Activated CD4-positive, alpha-beta T cell treated with anti-CD3 and anti-CD28 coated beads, Interleukin-2, amount 10 ng/mL, durations not matched to agents 7 days and 5 days (primary cell): ENCODE measurements at places on chromosomes 4 and X. TPM values are rescaled to one million over a fixed set of nuclear protein-coding genes. Genes with fewer than 3 reads are reported as not detected.

Gene SUPT20HL2
- not detected for total RNA-seq

Gene SPANXN4
- not detected for total RNA-seq

Gene CSAG1
- total RNA-seq, result not detected

DNA sequence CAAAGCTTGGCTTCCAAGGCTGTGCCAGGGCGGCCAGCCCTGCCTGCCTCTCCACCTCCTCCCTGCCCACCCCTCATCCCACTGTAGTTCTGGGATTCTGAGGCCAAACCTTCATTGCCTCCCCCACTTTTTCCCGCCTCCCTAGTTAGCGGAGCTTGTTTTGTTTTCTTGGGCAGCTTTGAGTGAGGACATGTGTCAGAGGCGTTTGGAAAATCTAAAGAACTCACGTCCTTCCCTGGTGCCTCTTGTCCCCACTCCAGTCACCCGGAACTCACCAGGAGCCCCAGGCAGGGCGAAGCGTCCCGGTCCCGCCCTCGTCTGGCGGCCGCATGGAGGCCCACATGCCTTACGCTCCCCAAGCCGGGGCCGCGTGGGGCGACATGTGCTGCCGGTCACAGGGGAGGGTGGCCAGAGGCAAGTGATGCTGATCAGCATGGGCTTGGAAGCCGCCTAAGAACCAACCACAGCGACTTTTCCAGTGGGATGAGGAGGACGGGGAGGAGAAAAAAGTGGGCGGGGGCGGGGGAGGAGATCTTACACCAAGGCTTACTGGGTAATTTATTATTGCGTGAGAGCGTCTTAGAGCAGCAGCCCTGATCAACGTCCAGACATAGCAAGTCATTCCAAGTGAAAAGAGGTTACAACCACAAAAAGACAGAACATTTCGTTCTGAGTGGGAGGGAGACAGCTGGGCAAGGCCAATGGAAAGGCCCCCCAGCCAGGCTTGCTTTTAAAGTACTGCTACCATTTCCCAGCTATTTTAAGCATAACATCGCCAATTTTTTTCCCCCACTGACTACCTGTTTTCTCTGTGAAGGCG, 48.5 kb downstream of the PRPS1 start:
- peak; percentile 33 for DNase-seq

Gene NLGN3
- 0.98 TPM for total RNA-seq

DNA sequence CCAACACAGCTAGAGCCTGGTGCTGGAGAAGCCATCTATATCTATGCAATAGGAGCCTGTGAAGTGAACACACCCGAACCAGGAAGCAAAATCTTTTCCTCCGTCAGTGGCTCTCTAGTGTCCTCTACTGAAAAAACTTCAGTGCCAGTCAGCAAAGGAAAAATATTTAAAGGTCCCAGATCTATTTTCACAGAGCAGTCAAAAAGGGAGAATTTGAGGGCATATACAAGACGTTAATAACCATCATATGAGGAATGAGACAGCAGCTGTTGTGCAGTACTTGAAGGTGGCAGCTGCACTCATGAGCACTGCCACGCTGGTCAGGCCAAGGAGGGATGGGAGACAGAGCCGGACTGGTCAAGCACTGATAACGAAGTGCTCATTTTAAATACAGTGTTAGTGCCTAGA, 14.4 kb downstream of the MCUB start:
- DNase-seq, result peak; percentile 20

DNA sequence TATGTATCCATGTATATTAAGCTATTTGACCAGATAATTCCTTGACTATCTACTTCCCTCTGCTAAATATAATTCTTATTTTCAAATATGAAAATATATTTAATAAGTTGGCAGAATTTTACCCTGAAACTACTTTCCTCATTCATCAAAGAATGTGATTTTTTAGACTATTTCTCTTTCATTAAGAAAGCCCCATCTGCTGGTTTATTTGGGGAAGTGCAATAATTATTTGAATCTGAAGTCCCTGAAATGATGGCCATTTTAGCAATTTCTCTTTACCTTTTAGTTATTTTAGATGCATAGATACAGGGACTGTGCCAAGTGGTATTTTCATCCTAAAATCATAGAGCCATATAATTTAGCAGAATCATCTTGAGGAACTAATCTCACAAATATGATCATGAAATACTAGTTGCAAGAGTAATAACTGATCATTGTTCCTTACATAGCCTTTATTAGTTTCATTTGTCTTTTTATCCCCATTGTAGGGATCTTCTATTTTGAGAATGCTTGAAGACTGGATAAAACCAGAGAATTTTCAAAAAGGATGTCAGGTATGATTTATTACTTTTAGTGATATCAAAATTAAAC, 39.0 kb downstream of the ENPEP start:
- no peak for DNase-seq

- DNase-seq, result no peak
These were observed 327.6 kb upstream of the MAOA start for GRCh38 chrX:43328358-43328946.

GRCh38 chr4:15413623-15414019, 14.2 kb upstream of the C1QTNF7 start:
- no peak for DNase-seq

GRCh38 chrX:68763481-68763880, 65.3 kb upstream of the EFNB1 start:
- no peak for DNase-seq

DNA sequence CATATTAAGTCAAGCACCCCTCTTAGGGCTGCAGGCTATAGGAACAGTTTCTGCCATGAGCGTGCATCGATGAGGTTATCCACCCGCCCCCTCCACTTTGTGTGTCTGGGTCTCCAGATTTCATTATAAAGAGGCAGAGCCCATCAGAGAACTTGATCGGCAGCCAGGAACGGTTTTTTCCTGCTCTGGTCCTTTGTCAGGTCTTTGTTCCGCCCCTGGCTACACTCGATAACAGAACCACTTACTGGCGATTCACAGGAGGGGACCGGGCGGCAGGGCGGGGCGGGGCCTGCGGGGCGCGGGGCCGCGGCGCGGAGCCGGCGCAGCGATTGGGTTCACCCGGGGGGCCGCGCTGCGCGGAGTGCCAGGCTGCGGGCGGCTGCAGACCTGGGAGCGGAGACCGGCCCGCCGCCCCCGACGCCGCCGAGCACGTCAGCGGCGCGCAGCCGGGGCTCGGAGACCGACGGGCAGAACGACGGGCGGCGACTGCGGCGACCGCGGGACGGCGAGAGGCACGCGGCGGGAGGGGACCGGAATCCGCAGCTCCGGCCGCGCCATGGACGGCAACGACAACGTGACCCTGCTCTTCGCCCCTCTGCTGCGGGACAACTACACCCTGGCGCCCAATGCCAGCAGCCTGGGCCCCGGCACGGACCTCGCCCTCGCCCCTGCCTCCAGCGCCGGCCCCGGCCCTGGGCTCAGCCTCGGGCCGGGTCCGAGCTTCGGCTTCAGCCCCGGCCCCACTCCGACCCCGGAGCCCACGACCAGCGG, at the start of gene SLC10A4:
SLC10A4 (plus strand) TSS at position 338 of the 771 bp plus-strand sequence; CDS start at position 557, 219 bp downstream.
- no peak for DNase-seq

DNA sequence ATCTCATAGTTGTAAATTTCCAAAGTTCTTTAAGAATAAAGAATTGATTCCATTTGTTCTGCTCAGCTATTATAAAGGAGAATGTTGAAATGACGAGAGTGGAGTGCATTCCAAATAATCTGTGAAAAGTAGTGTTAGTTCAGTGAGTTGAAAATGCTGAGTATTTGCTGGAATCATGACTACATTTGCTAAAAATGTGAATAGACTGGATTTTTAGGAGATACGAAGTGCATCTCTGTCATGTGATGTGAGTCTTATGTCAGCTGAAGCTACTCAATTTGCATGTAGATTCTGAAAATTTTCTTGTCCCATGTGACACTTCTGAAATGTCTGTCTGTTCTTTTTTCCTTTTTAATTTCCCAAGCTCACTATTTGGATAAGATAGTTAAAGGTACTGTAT, 206.0 kb downstream of the DCTD start:
- DNase-seq, result no peak

Gene SHISA3
- total RNA-seq, result 0.69 TPM

Gene ANKRD50
- 0.40 TPM for total RNA-seq

DNA sequence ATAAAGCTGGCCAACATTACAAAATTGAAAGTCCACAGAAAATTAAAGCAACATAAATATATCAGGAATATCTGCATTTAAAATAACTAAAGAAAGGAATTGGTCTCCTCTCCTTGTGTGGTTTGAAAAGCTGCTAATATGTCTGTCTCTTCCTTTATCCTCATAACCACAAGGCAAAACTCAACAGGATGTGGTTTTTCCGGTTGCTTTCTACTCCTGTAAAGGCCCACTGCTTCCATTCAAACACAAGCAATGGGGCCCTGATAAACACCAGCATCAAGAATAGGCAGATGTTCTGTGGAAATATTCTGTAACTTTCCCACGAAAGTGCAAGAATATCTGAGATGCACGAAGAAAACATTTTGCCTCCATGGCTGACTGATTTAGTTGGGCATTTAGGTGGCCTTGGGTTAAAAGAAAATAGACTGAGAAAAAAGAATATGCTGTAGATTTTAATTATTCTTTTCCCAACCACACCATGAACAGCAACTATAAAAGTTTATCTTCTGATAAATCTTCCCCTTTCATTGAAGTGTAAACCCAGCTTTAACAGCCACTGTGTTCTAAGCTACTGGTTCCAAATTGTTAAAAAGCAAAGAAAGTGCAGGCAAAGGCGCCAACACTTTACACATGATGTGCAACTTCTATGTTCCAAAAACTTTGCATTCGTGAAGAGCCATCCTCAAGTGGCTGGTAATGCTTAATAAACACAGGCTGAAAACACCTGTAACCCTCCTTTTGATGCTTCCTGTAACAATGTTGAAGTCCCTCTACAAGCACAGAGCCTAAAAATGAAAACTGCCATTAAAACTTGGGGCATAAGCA, 50.5 kb upstream of the NDST3 start:
- no peak for DNase-seq

DNA sequence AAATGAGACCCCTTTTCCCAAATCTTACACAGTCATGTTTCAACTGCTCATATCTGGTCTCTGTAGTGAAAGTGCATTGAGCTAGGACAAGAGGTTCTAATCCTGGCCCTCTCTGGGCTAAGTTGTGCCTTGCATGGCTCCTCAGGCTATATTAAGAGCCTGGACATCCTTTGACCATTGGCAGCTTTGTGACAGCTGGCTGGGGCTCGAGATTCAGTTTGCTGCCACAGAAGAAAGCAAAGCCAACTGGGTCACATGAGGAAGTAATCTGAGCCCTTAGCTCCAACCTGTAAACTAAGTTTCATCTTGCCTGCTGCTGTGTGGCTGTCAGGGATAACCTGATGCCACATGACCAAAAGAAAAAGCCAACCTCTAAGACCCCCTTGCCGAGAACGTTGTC, 51.8 kb upstream of the JADE1 start:
- no peak for DNase-seq

DNA sequence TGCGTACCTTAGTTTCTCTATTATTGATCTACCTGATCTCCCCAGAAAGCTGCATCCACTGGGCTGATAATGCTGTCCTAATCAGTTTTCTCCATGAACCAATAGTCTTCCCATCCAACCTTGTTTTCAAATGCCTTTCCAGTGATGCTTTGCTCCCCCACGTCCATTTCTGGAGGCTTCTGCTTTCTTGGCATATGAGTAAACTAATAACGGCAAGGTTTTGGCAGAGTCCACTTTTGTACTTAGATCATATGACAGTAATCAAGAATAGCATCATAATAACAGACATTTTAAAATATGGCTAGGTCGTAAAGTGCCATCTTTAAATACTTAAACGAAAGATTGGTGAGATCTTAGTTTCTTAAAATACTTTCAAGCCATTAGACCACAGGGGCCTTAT, 38.4 kb upstream of the FAM9B start:
- no peak for DNase-seq

DNA sequence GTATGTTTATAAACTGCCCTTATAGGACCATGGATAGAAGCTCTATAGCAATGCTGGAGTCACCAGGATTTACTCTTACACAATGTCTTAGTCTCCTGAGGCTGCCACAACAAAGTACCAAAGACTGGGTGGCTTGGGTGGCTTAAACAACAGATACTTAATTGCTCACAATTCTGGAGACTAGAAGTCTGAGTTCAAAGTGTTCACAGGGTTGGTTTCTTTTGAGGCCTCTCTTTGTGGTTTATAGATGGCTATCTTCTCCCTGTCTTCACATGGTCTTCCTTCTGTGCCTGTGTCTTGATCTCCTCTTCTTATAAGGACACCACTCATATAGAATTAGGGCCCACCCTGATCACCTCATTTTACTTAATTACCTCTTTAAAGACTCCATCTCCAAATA, 2.0 kb upstream of the TRPC3 start:
- DNase-seq, result no peak

DNA sequence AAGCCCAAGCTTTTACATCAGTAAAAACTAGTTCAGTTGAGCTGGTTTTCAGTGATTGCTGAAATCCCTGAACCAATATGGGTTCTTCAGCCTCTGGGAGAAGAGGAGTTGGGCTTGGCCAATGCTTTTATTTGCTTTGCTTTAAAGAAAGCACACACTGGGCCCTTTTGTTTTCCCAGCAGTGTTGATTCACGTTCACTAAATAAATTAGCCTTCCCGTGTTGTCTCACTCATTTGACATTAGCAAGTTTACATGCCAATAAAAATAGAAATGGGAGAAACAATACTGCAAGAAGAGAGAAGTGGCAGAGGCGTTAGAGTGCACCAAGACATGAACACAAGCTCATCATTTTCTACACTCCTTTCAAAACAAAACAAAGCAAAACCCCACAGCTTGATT, 136.2 kb downstream of the SHROOM3 start:
- DNase-seq, result no peak

Gene MAGEE2
- not detected for total RNA-seq

- DNase-seq, result no peak
These were observed 4.9 kb upstream of the NAT8L start for GRCh38 chr4:2054217-2054616.

Gene TENM3
- total RNA-seq, result not detected

GRCh38 chr4:15738877-15739276, 36.0 kb downstream of the BST1 start:
- DNase-seq, result no peak

Gene C4orf33
- 18.6 TPM for total RNA-seq

DNA sequence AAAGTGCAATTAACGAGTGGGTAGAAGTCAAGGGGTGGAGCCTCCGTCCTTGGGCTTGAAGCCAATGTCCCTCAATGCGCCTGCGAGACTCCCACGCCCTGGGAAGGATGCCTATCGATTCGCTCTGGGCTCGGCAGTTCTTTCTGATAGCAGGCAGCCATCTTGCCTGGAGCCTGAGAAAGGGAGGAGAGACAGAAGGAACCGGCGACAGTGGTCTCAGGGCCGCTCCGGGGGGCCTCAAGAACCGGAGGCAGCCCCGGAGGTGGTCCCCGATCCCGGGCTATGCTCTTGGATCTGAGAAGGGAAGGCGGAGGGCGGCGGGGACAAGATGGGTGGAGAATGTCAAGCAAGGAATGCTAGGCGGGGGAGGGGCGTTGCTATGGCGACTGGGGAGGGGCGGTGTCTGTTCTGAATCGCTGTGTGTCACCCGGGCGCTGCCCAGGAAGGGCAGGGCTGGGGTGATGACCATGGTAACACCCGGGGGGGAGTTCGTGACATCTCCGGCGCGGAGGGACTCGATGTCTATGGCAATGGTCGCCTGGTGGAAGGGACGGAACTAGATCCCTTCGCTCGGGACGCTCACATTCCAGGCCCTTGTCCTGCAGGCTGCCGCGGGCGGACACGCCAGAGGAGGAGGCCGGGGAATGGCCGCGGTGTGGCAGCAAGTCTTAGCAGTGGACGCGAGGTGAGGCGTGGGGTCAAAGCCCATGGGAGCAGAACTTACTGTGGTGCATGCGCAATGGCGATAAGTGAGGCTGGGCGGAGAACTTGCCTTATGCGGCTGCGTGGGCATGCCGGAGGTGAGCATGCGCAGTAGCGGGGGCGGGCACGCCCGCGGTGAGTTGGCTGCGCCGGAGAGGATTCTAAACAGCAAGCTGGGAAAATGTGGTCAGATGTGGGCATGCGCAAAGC, at the start of gene WDR13:
WDR13 (plus strand) TSS at position 140 of the 912 bp plus-strand sequence; CDS start at position 645, 505 bp downstream.
- peak; percentile 91 for DNase-seq

Gene OTUD6A
- not detected for total RNA-seq

Gene SH3D19
- not detected for total RNA-seq
